CD4-positive, alpha-beta T cell treated with Interleukin-15 for 4 hours (primary cell): ENCODE measurements at places on chromosomes 16 and 17.

DNA sequence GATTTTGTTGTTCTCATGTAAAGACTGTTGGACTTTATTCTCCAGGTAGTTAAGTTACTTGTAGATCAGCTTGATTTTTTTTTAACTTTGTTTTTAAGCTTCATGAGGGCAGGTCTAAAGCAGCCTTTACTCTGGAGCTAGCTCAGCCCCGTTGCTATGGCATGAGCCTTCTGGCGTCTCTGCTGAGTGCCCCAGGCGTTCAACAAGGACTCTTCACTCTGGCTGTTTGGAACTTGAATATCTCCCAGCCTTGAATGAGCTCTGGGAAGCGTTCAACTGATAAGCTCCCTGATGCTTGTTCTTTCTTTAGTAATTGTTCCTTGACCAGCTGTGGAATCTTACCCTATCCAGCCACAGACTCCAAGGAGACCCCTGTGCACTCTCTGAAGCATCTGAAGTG is 82.3 kb downstream of the GNAO1 start:
- DNase-seq: no peak

GRCh38 chr16:88522276-88522949 is 47.8 kb upstream of the ZC3H18 start:
- no peak for DNase-seq

DNA sequence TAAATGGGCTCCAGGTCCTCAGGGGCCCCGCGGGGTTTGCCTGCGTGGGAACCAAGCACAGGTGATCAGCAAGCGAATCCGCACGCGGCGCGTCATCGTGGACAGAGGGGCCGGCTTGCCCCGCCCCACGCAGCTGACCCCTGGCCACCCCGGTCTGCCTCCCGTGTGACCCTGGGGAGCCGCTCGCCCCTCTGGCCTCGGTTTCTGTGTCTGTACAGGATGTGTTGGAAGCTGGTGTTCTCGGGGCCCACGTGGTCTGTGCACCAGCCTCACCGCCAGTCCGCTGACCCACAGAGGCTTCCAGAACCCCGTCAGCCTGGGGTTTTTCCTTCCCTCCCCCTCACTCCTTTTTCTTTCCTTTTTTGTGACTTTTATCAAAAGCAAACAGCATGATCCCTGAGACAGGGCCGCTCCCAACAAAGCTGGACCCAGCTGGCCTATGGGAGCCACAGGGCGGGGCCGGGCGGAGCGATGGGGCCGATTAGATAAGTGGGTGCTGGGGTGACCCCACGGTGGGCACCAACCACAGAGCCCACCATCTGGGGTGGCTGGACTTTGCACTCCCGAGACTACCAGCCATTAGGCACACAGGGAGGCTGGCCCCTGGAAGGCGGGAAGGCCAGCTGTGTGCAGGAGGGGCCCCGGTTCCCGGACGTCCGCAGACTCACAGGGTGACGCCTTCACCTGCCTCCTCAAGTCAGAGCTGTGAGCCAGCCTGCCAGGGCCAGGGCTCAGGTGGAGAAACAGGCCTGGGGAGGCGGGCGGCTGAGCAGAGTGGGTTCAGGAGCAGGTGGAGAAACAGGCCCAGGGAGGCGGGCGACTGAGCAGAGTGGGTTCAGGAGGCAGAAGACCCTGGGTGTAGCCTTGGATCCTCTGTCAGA is 56.0 kb downstream of the ZFPM1 start:
- no peak for DNase-seq

GRCh38 chr16:21060027-21060510 is 90.6 kb downstream of the DNAH3 start:
- DNase-seq: no peak

DNA sequence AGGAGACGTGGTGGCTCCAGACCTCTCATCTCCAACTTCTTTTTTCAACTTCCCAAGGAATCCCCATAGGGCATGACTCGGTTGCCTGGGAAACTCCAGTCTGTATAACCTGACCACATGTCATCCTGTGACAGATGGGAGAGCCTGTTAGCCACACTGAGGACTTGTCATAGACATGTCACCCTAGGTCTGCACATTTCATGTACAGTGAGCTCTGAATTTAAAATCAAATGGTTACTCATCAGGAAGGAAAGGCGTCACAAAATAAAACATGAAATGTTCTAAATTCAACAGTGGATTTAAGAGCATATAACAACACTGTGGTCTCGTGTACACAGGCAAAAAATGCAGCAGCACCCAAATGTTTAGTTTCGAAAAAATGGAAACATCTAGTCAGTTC is 22.2 kb upstream of the ADAMTS18 start:
- no peak for DNase-seq

DNA sequence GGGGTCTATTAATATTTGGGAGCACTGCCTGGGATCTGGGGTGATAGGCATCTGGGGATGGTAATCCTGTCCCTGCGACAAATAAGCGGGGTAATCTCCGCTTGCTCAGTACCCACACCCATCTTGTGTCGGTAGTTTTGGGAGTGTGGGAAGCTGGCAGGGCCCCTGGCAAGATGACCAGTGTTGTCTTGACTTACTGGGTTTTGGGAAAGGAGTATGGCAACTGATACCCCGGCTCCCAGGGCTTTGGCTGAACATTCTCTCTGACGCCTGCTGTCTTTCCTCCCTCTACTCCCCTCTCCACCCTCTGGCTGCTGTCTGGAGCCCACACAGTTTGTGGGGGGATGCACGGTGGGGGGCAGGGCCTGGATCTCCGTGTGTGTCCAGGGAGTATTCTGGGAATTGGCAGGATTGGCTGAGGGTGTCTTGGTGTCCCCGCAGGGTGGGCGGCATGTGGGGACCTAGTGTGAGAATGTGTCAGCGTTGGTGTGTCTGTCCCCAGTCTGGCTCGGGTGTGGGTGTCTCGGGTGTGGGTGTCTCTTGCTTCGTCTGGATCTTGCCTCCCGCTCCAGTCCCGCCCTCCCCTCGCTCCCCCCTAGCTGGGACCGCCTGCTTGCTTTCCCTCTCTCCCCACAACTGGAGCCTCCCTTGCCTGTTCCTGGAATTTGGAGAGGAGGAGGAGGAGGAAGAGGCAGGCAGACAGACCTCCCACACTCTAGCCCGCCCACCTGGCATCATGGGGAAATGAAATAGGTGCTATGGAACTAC is 12.0 kb downstream of the RARA start:
- DNase-seq: peak; percentile 72

DNA sequence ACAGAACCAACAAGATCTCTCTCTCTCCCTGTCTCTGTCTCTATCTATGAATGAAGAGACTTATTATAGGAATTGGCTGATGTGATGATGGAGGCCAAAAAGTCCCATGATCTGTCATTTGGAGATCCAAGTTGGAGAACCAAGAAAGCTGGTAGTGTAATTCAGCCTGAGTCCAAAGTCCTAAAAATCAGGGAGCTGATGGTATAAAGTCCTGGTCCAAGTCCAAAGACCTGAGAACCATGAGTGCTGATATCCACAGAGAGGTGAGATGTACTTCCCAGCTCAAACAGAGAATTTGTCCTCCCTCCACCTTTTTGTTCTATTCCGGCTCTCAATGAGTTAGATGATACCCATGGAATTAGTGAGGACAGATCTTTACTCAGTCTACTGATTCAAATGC is 15.4 kb upstream of the TMIGD1 start:
- no peak for DNase-seq

GRCh38 chr16:30956601-30957455 is 726 bp upstream of the SETD1A start:
- peak; percentile 91 for DNase-seq

DNA sequence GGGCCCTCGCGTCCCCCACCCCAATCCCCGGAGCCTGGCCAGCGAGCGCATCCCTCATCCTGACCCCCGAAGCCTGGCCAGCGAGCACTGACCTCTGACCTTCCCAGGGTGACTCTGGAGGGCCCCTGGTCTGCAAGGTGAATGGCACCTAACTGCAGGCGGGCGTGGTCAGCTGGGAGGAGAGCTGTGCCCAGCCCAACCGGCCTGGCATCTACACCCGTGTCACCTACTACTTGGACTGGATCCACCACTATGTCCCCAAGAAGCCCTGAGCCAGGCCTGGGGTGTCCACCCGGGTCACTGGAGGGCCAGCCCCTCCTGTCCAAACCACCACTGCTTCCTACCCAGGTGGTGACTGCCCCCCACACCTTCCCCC is 2.3 kb downstream of the TPSD1 start:
- no peak for DNase-seq

GRCh38 chr17:77907497-77908461 is 50.7 kb upstream of the TNRC6C start:
- DNase-seq: no peak

DNA sequence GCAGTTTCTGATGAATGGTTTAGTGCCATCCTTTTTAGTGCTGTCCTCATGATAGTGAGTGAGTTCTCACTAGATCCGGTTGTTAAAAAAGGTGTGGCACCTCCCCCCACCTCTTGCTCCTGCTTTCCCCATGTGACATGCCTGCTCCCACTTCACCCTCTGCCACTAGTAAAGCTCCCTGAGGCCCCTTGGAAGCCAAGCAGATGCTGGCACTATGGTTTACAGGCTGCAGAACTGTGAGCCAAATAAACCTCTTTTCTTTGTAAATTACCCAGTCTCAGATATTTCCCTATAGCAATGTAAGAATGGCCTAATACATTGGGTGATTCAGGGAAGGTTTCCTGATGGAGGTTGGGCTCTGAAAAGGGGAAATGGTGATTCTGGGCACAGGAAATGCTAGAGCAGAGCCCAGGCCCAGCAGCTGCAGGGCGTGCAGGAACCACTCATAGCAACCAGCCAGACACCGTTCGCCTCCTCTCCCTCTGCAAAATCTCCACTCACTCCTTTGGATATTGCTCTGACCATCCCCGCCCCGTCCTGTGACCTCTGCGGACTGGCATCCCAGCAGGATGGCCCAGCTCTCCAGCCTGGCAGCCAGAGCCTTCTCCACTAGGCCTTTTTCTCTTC is 2.6 kb upstream of the ADORA2B start:
- no peak for DNase-seq

- DNase-seq: no peak
Observed at GRCh38 chr16:77330332-77331042, 104.3 kb downstream of the ADAMTS18 start.

DNA sequence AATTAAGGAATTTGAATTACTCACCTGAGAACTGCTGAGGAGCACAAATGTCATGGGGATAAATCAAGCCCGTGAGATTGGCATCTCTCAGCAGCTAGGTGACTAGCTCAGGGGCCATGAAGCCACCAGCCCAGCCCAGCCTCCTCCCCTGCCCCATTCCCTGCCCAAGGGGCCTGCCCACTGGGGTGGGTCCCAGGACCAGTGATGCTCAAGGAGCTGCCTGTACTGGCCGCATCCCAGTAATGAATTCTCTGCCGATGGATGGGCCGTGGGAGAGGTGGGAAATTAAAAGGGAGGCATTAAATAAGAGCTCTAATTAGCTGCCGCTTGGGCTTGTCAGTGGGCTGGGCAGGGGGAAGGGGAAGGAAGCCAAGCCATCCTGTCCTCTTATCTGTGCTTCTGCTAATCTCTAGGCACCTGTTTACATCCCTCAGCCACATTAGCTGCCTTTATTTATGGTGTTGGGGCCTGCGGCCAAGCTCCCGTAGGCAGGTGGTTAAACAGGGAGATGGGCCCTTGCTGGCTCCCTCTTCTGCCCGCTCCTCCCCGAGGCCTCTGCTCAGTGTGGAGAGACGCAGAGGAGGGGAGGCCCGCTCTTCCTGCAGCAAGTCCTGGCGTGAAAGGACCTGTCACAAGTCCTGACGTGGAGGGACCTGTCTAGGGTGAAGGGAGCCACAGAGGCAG is 48.8 kb downstream of the PIPOX start:
- no peak for DNase-seq

DNA sequence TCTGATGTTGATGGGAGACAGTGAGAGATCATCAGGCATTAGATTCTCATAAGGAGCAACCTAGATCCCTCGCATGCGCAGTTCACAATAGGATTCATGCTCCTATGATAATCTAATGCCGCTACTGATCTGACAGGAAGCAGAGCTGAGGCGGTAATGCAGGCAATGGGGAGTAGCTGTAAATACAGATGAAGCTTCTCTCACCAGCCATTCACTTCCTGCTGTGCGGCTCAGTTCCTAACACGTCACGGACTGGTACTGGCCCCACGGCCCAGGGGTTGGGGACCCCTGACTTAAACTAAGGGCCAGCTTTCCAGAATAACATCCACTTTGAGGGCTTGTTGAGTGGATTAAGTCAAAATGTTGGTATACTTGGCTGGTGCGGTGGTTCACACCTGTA is 2.6 kb upstream of the TMEM219 start:
- no peak for DNase-seq

DNA sequence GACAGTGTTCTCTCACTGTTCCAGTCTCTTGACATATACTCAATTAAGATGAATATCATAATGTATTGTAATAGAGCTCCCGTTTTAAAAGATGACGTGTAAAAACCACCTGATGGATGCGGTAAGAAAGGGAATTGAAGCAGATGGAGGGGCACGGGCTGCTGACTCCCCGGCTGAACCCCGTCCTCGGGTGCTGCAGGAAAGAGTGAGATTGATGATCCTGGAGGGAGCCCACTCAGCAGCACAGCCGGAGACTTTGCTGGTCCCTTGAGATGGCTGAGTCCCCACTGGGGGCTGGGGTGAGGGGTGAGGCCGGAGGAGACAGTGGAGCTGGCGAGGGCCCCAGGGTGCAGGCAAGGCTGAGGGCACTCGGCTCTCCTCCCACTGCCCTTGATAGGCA is 217.4 kb downstream of the RPTOR start:
- DNase-seq: no peak

DNA sequence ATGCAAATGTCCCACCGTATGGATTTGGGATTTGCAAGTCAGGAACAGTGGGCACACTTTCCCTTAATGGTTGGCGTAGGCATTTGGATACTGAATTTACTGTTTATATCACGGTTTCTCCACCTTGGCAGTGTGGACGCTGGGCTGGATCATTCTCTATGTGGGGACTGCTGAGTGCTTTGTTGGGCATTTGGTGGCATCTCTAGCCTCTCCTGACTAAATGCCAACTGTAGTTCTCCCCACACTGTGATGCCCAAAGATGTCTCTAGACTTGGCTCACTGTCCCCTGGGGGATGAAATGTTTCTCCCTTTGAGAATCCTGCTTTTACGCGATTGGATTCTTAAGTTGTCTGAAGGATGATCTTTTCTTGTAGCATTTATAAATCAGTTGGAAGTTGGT is 49.0 kb downstream of the RBFOX1 start:
- DNase-seq: no peak

DNA sequence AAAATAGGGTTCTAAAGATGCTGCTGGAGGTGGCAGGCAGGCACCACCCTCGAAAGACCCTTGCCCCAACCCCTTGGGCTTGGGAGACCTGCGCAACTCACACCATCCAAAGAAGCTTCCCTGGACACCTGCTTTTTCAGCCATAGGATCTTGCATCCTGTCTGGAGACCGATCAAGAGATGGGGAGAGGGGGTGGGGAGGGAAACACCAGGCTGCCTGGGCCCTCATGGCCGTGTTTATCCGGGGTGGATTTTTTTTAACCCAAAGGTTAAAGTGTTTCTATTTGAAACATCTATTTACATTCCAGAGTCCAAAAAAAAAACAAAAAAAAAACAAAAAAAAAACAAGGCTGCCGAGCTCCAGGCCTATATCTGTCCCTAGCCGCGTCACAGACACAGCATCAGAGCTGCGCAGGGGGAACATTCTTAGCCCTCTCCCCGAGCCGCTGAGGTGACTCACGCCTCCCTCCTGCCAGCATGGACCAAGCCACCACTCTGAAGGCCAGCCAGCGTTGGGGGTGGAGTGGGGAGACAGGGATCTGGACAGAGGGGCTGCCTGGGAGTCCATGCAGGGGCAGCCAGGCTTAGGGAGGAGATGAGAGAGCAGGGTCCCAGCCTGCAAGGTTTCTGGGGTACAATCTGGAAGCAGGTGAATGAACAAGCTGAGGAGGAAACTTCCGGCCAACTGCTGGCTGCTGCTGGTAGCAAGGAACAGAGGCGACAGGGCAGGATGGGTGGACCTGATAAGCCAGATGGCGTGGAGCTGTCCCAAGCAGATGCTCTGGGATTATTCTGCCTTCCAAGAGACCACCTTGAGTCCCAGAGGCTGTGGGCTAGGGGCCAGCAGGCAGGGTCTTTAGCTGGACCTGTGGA is 14.8 kb downstream of the HDAC5 start:
- DNase-seq: no peak
